Renal cortical epithelial cell (primary cell): ENCODE measurements at places on chromosomes 6 and 20. TPM values are rescaled to one million over a fixed set of nuclear protein-coding genes. Genes with fewer than 3 reads are reported as not detected.

DNA sequence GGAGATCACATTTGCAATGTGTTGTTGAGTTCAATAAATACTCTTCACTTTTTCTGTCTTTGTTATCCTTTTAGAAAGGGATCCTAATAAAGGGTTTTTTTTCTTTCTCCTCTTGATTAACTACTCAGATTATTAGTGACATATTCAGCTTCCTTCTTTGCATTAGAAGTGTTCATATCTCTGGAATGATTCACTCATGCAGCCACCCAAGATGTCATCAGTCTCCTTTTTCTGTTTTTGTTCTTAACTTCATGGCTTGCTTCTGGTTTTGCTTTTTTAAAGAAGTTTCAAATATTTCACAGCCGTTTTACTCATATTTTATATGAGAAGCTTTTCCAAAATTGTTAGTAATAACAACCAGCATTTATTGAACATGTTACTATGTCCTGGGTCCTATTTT, 187.6 kb downstream of the TMEM242 start:
- DNase-seq: no peak

Gene PCSK2
- 0.15 TPM in 1 of 2 replicates, not detected in the other for total RNA-seq

Gene HEY2
- not detected in 2 replicates for total RNA-seq

Gene XKR7
- 0.10 and 0.17 TPM in 2 replicates for total RNA-seq

Gene RCAN2
- total RNA-seq: 1.6 and 3.1 TPM in 2 replicates
